ENCODE measurements at places on chromosomes 16 and 17. TPM values are rescaled to one million over a fixed set of nuclear protein-coding genes. Genes with fewer than 3 reads are reported as not detected.

Gene ZNF469
- 3.7 TPM for total RNA-seq

Gene NDRG4
- 11.5 TPM for total RNA-seq

Gene BAHCC1
- total RNA-seq, result 8.4 TPM

Gene RAMP2
- 16.2 TPM for total RNA-seq

Gene TOX3
- 0.52 TPM for total RNA-seq

Gene CHST4
- not detected for total RNA-seq

Gene SLC9A5
- total RNA-seq, result not detected

Measured in skeletal muscle tissue (tissue), 5 donors.